ENCODE measurements at places on chromosomes 12 and 14.

- H3K27ac ChIP-seq: no peak overlapping the region
- peaks cover 5% of the 10 kb centered on the region for H3K27me3 ChIP-seq
- no peak for ATAC-seq
- no peaks in the 10 kb centered on the region for H3K4me1 ChIP-seq
- no peak overlapping the region for H3K4me3 ChIP-seq
These were observed 43.3 kb upstream of the DHRS4 start for GRCh38 chr14:23910101-23910875.

DNA sequence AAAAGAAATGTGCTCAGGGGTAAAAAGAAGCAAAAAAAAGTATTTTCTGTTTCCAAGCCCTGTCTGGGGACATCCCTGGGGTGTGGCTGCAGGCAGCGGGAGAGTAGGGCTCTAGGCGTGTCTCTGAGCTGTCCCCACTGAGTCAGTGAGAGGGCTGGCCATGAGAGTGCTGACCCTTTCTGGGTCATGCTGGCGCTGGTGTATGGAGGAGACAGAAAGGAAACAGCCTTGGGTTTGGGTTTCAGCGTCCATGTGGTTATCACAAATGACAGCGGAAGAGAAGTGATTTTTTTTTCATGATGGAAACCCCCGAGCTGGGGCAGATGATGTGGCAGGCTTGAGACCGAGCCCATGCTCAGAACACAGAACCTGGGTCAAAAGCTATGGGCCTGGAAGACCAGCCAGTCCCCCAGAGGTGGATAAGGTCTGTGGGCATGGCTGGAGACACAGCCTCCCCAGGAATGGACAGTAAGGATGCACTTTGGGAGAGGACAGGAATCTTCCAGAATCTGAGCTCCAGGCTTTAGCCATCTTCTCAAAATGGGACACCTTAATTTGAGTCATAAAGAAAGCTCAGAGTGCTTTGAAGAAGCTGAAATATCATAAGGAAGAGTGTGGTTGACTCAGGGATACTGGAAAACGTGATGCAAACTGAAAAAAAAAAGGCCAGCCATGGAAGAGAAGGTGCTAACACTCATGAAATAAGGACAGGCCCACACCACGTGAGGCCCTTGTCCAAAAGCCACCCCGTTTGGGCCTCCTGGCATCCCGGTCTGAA lies 36.2 kb downstream of the SYNE3 start:
- no peak overlapping the region for H3K27ac ChIP-seq
- peak; percentile 91 for ATAC-seq
- H3K27me3 ChIP-seq: peaks cover 4% of the 10 kb centered on the region

DNA sequence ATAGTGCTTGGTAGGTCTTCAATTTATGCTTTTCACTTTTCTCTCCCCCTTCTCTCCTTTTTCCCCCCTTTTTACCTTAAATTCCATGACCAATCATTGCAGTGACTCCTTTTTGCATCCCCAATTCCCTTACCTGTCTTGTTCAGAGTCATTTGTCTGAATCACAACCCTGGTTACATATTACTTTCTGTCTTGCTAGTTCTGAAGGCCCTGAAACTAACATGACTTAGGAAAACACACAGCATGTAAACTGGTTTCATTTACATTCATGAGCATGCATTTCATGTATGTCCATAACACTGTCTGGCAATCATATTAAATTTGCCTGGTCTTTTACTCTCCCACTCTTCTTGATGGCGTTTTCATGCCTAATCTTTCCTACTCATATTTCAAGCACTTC lies 20.3 kb upstream of the FOXG1 start:
- no peak overlapping the region for H3K4me3 ChIP-seq
- ATAC-seq: no peak
- H3K4me1 ChIP-seq: no peaks in the 10 kb centered on the region
- no peak overlapping the region for H3K27ac ChIP-seq
- H3K36me3 ChIP-seq: no peaks in the 10 kb centered on the region

- no peaks in the 10 kb centered on the region for H3K36me3 ChIP-seq
- no peaks in the 10 kb centered on the region for H3K27me3 ChIP-seq
- H3K4me3 ChIP-seq: no peak overlapping the region
- ATAC-seq: no peak
- no peak overlapping the region for H3K27ac ChIP-seq
These were observed 237.6 kb downstream of the SLC2A13 start for GRCh38 chr12:39868328-39868725.

DNA sequence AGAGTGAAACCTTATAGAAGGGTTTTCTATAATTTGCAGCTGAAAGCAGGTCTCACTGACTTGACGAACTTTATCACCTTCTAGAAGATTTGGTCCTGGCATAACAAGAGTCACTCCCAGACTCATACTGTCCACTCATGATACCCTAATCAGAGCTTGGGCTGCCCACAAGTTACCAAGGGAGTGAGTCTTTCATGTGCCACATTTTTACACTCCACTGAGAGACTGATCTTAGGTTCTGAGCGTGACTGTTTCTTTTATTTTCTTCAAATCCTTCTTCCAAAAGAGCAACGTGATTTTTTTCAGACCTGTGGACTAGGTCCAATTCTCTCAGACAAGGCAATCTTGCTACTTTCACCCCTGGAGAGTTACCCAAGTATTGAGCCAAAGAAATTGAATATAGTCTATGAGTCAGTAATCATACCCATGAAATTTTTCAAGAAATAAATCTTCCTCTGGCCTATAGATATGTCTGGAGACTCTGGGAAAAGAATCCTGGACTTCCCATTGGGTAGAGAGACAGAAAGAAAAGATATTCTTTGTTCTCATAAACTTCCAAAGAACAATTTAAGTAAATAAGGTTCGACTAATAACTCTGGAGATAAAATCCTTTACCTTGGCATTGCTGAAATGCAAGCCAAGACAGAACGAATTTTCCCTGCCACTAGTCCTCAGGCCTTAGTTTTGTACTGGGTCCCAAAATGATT lies 26.9 kb downstream of the SIX1 start:
- no peak for ATAC-seq
- no peak overlapping the region for H3K4me3 ChIP-seq
- H3K36me3 ChIP-seq: no peaks in the 10 kb centered on the region

GRCh38 chr12:94458877-94459727 lies 565 bp downstream of the CEP83 start:
- no peaks in the 10 kb centered on the region for H3K4me1 ChIP-seq
- no peaks in the 10 kb centered on the region for H3K36me3 ChIP-seq
- peak overlapping the region; percentile 94 for H3K27ac ChIP-seq
- H3K4me3 ChIP-seq: peak overlapping the region; percentile 69
- ATAC-seq: peak; percentile 72

- H3K36me3 ChIP-seq: no peaks in the 10 kb centered on the region
- no peaks in the 10 kb centered on the region for H3K27me3 ChIP-seq
- ATAC-seq: no peak
- H3K27ac ChIP-seq: no peak overlapping the region
These were observed 157.5 kb upstream of the ATF7IP start for GRCh38 chr12:14207905-14208551.

GRCh38 chr12:20701106-20701505 lies 6.0 kb downstream of the SLCO1C1 start:
- no peaks in the 10 kb centered on the region for H3K27me3 ChIP-seq
- no peak for ATAC-seq
- no peaks in the 10 kb centered on the region for H3K36me3 ChIP-seq
- no peaks in the 10 kb centered on the region for H3K4me1 ChIP-seq
- H3K4me3 ChIP-seq: no peak overlapping the region

- no peaks in the 10 kb centered on the region for H3K27me3 ChIP-seq
- H3K27ac ChIP-seq: no peak overlapping the region
- no peaks in the 10 kb centered on the region for H3K4me1 ChIP-seq
- no peak overlapping the region for H3K4me3 ChIP-seq
These were observed 22.2 kb downstream of the LPCAT3 start for GRCh38 chr12:6996040-6996441.

GRCh38 chr14:57822081-57822480 lies 43.8 kb downstream of the SLC35F4 start:
- no peaks in the 10 kb centered on the region for H3K36me3 ChIP-seq
- no peak for ATAC-seq
- H3K27ac ChIP-seq: no peak overlapping the region
- no peaks in the 10 kb centered on the region for H3K4me1 ChIP-seq
- H3K4me3 ChIP-seq: no peak overlapping the region

GRCh38 chr12:75613981-75614380 lies 102.6 kb upstream of the KRR1 start:
- ATAC-seq: no peak
- H3K36me3 ChIP-seq: no peaks in the 10 kb centered on the region
- H3K4me1 ChIP-seq: no peaks in the 10 kb centered on the region
- no peak overlapping the region for H3K4me3 ChIP-seq
- H3K27me3 ChIP-seq: no peaks in the 10 kb centered on the region

- no peaks in the 10 kb centered on the region for H3K36me3 ChIP-seq
- no peaks in the 10 kb centered on the region for H3K4me1 ChIP-seq
- ATAC-seq: no peak
- H3K4me3 ChIP-seq: no peak overlapping the region
- H3K27ac ChIP-seq: no peak overlapping the region
These were observed 77.4 kb downstream of the KIF21A start for GRCh38 chr12:39365364-39366001.

- peak; percentile 25 for ATAC-seq
- peaks cover 17% of the 10 kb centered on the region for H3K27me3 ChIP-seq
- peak overlapping the region; percentile 58 for H3K4me3 ChIP-seq
- H3K36me3 ChIP-seq: no peaks in the 10 kb centered on the region
- peak overlapping the region; percentile 39 for H3K27ac ChIP-seq
- H3K4me1 ChIP-seq: peaks cover 26% of the 10 kb centered on the region
These were observed 545 bp downstream of the PPFIA2 start for GRCh38 chr12:81758421-81759189.

DNA sequence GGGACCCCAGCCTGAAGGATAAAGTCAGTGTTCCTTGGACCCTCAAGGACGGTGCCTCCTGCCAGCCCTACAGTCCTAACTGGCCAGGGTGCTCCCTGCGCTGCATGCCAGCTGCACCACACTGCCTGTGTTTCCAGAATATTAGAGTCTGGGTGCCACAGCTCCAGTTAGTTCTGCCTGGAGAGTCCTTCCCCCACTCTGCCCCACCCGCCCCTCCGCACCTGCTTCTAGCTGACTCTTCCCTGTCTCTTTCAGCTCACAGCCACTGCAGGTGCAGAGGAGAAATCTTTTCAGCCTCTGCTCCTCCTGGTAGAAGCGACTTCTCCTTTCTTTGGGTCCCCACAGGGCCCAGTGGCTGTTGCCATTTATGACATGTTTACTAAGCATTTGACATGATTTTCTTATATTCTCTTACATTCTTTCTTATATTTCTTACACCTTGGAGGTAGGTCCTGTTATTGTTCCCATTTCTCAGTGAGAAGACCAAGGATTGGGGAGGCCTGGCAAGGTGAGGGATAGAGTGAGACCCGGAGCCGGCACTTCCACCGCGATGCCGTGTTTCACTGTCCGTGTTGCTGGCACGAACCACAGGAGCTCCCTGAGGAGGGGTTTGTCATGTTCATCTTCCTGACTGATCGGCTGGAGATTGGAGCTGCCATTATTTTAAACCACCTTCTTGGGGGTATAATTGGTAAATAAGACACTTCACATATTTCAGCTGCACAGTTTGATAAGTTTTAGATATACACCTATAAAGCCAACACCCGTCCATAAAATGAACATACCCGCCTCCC lies 29.4 kb downstream of the SYNE3 start:
- H3K27ac ChIP-seq: no peak overlapping the region
- H3K36me3 ChIP-seq: no peaks in the 10 kb centered on the region
- ATAC-seq: no peak
- H3K4me3 ChIP-seq: no peak overlapping the region

- H3K27me3 ChIP-seq: no peaks in the 10 kb centered on the region
- no peaks in the 10 kb centered on the region for H3K36me3 ChIP-seq
- H3K4me3 ChIP-seq: no peak overlapping the region
- no peak for ATAC-seq
- H3K27ac ChIP-seq: no peak overlapping the region
These were observed 77.9 kb downstream of the SPTB start for GRCh38 chr14:64801800-64802199.

DNA sequence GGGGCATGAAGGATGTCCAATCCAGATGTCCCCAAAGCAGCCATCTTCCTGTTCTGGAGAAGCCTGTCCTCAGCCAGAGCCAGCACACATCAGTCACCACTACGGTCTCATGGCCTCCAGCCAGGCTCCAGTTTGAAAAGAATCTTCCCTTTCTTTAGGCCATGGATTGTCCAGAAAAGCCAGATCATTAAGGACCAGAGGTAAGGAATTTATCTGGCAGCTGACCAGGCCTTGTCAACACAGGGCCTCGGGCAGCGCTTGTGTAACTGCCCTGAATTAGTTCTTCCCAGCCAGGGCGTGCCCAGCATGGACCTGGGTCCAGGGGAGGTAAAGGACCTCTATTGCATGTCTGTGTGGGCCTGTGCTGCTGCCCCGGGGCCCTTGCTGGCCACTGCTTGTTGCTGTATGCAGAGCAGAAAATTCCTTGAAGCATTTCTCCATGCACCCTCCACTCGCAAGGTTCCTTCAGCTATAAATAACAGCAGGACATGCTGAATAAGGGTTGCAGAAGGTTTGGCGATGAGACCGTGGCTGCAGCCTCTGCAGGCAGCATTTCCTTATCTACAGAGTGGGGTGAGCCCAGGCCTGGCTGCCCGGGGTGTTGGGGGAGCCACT lies 21.7 kb upstream of the VPS37B start:
- peak overlapping the region; percentile 74 for H3K27ac ChIP-seq
- H3K36me3 ChIP-seq: no peaks in the 10 kb centered on the region
- no peaks in the 10 kb centered on the region for H3K27me3 ChIP-seq
- H3K4me1 ChIP-seq: no peaks in the 10 kb centered on the region
- H3K4me3 ChIP-seq: no peak overlapping the region

GRCh38 chr12:13227191-13227590 lies 30.7 kb downstream of the EMP1 start:
- H3K4me1 ChIP-seq: peaks cover 1% of the 10 kb centered on the region
- no peak overlapping the region for H3K27ac ChIP-seq
- H3K4me3 ChIP-seq: no peak overlapping the region
- H3K36me3 ChIP-seq: no peaks in the 10 kb centered on the region

- H3K27ac ChIP-seq: no peak overlapping the region
- no peak overlapping the region for H3K4me3 ChIP-seq
- no peak for ATAC-seq
- peaks cover 2% of the 10 kb centered on the region for H3K4me1 ChIP-seq
- H3K36me3 ChIP-seq: no peaks in the 10 kb centered on the region
These were observed 106.5 kb downstream of the TMTC3 start for GRCh38 chr12:88248606-88249005.

GRCh38 chr14:45728434-45729225 lies 475.6 kb upstream of the MIS18BP1 start:
- H3K4me1 ChIP-seq: no peaks in the 10 kb centered on the region
- ATAC-seq: no peak
- no peaks in the 10 kb centered on the region for H3K27me3 ChIP-seq

DNA sequence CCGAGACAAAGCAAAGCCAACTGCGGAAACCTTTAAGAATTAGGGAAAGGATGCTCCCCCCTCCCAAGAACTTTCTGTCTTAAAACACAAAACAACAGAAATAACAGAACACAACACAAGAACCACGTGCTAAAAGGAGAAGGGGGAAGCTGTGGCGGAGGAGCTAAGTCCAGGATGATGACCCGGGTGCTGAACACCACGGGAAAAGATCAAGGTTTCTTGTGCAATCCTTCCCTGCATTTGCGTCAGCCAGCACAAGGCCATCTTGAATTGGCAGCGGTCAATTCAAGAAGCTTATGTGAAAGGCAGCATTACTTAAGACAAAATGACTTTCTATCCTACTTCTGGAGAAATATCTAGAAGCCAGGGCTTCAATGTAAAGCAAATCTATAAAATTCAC lies 11.0 kb upstream of the CREBL2 start:
- H3K4me1 ChIP-seq: no peaks in the 10 kb centered on the region
- no peaks in the 10 kb centered on the region for H3K36me3 ChIP-seq
- no peaks in the 10 kb centered on the region for H3K27me3 ChIP-seq
- ATAC-seq: no peak
- no peak overlapping the region for H3K27ac ChIP-seq

Data from gastroesophageal sphincter (tissue), 4 donors.